ENCODE measurements at places on chromosomes 13 and 19.

DNA sequence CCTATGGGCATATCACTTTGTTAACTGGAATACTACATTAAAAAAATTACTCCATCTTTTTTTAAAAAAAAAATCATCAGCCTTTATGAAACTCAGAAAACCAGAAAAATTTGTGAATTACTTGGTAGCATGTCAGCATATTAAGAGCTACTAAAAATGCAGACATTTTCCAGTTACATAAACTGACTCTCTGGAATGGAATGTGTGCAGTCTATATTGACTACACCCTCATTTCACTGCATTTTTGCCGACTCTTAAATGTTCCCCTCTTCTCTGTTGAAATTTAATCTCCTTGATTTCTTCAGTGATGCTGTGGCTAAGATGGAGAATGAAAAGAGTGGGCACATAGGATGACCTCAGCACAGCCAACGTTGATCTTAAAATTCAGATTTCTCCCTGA, 393.8 kb downstream of the ITGBL1 start:
- DNase-seq: no peak

GRCh38 chr19:2321565-2322283, 6.7 kb downstream of the LSM7 start:
- DNase-seq: no peak

DNA sequence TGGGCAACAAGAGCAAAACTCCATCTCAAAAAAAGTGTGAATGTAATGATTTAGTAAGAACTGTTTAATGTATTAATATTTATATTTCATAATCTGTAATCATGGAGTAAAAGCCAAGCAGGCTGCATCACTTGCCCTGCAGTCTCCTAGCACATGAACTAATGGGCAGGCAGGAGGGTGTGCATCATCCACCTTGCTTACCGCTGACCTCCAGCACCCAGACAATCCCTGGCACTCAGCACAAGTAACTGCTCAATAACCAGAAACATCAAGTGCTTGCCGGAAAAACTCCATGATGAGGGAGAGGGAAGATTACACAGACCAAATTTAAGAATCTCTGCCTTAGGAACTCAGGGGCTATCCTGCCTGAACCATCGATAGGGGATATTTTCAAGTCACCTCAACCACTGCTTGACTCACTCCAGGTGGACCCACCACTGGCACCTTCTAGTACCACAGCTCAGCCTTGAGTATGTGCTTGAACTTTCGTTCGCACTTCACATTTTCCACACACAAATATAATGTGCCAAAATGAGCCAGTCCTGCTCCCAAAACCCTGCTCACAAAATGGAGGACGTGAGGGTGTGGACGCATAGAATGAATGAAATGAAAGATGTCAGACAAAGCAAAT, 18.6 kb downstream of the BRD4 start:
- DNase-seq: no peak

- no peak for DNase-seq
Observed at GRCh38 chr19:3013263-3013725, 15.8 kb downstream of the TLE2 start.

DNA sequence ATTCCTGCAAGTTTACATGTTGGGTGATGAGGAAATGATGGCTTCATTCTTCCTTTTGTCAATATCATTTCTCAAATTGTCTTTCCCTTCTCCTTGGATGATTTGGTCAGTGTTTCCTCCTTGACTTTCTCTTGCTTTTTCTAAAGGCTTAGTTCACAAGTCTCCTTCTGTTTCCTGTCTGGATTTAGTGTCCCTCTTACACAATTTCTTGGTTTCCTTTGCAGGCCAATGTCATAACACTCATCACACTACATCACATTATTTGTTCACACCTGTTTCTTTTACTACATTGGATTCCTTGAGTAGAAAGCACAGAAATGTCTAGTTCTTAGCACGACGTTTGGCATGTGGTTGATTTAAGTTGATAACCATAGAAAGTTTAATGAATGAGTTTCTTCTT, 490.7 kb downstream of the TDRD3 start:
- no peak for DNase-seq

- DNase-seq: no peak
Observed at GRCh38 chr19:10979951-10980381, 19.1 kb downstream of the SMARCA4 start.

DNA sequence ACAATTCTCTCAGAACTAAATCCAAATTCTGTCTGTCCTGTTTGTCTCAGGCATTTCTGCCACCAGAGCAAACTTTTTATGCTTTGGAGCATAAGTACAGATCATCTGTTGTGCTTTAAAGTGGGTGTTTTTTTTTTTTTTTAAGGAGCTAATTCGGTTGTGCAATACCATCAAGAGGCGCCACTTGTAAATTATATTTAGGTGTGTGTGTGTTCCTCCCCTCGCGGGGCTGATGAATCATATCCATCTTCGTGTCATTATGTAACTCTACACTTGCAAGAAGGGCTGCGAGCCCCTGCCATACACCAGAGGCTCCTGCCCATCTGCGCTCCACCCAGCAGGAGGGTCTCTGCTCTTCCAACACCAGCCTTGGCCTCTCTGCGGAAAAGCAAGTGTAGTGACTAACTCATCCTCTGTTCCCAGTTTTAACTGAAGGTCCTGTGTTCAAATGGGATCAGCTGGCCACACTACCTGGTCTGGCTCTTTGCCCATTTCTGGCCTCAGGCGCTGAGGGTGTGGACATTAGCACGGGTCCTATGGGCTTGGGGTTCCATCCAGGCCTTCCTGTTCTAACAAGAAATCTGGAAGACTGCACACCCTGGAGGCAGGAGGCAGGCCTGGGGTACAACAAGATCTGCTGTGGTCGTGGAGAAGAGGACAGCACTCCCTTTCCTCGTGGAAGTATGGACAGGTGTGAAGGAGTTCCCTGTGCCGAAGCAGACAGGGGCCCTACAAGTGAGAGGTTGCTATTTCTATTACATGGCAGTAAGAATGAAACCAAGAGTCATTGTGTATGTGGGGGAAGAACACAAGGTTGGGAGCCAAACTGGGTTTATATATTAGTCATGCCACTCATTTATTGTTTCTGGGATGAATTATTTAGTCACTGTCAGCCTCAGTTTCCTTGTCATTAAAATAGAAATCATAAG, 96.1 kb upstream of the MBNL2 start:
- DNase-seq: peak; percentile 61

- no peak for DNase-seq
Observed at GRCh38 chr19:15583346-15583745, 31.7 kb upstream of the CYP4F8 start.

DNA sequence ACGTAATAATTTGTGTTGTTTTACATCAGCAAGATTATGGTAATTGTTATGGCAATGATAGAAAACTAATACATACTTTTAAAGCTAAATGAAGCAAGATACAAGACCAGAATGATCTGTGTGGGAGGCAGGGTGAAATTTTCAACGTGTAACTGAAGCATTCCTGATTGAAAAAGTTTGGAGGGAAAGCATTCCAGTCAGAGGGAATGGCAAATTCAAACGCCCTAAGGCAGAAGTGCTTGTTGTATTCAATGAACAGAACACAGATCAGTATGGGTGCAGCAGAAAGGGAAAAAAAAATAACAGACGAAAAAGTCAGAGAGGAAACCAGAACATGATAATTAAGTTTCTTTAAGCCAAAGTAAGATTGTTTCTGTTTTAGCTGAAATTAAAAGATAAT, 928.5 kb upstream of the SLITRK1 start:
- DNase-seq: no peak

GRCh38 chr19:19407633-19407930, 2.1 kb downstream of the GATAD2A start:
- DNase-seq: no peak

DNA sequence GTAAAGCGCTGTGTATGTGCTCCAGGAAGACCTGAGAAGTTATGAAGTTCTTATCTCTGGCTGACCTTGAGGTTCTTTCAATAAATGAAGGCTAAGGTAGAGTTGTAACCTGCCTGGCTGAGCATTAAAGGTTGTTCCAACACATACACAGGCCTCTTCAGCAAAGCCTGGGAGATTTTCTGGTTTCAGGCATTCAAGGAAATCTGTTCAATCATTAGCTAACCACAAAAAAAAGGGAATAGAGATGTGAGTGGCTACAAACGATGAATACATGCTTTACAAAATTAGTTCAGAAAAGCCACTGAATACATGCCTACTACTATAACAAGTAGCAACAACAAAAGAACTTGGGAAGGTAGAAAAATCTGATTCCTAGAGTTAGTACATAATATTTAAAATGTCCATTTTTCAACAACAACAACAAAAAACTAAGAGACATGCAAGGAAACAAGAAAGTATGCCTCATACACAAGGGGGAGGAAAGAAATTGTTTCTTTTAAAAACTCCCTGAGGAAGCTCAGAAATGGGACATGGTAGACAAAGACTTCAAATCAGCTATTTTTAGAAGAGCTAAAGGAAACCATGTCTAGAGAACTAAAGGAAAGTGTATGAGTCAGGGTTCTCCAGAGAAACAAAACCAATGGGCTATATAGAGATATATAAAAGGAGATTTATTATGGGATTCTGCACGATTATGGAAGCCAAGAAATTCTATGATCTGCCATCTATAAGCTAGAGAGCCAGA, 191.5 kb upstream of the IPO5 start:
- no peak for DNase-seq

GRCh38 chr19:41928754-41929535, 696 bp upstream of the ERFL start:
- no peak for DNase-seq

GRCh38 chr19:48417421-48417820, 24.0 kb downstream of the GRIN2D start:
- DNase-seq: no peak

Data from PC-3 (cell line).